ENCODE measurements at places on chromosomes 7 and 10. TPM values are rescaled to one million over a fixed set of nuclear protein-coding genes. Genes with fewer than 3 reads are reported as not detected.

MAGI2 gene
- 0.03 TPM for polyA plus RNA-seq

TRIL gene
- not detected for polyA plus RNA-seq

EPO gene
- not detected for polyA plus RNA-seq

OPN4 gene
- polyA plus RNA-seq = not detected

DNA sequence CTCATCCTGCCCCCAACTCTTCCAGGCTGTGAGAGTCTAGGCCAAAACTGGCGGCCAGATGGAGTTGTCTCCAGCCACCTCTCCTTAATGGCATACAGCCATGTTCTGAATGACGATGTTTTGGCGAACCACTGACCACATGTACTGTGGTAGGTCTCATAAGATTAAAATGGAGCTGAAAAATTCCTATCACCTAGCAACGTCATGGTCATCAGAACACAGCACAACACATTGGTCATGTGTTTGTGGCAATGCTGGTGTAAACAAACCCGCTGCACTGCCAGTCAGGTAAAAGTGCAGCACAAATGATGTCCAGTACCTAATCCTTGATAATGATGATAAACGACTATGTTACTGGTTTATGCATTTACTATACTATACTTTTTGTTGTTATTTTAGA is 290.0 kb upstream of the MKI67 start:
- H3K27me3 ChIP-seq = no peaks in the 10 kb centered on the region
- DNase-seq = no peak
- H3K27ac ChIP-seq = no peak overlapping the region
- H3K36me3 ChIP-seq = no peaks in the 10 kb centered on the region
- no peak overlapping the region for H3K4me3 ChIP-seq
- H3K4me1 ChIP-seq = no peaks in the 10 kb centered on the region

GNGT1 gene
- polyA plus RNA-seq = not detected

RAMP3 gene
- not detected for polyA plus RNA-seq

GRCh38 chr7:50727711-50728110 is 55.0 kb downstream of the GRB10 start:
- H3K27ac ChIP-seq = no peak overlapping the region
- no peaks in the 10 kb centered on the region for H3K27me3 ChIP-seq
- no peaks in the 10 kb centered on the region for H3K36me3 ChIP-seq
- no peak overlapping the region for H3K4me3 ChIP-seq
- no peak for DNase-seq

CALD1 gene
- not detected for polyA plus RNA-seq

GRCh38 chr10:70500812-70501301 is 22.3 kb downstream of the PALD1 start:
- H3K4me1 ChIP-seq = peaks cover 11% of the 10 kb centered on the region
- H3K27me3 ChIP-seq = no peaks in the 10 kb centered on the region
- no peaks in the 10 kb centered on the region for H3K36me3 ChIP-seq

ACTL6B gene
- polyA plus RNA-seq = not detected

DNA sequence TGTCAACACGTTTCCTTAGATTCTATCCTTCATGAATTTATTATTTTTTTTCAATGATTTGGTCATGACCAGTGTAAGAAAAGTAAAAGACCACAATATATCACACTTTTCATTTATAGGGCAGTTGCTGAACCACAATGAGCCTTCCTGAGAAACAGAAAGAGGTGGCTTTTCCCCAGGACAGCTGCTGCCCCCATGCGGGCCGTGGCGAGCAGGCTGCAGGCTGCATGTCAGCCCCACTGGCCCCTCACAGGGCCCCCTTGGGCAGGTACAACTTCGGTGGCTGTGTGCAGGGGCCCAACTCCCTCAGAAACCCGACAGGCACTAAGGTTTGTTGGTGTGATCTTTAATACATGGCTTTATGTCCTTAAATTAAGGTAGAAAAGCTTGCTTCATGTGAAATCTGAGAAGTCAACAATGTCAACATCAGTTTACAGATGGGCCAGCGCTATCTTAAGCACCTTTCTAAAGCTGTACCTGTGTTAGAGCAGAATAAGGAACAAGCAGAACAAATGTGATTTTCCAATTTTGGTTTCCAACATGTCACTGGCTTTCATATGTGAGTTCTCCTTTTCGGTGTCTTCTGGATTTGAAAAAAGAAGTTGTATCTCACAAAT is 10.6 kb downstream of the BEND7 start:
- no peak for DNase-seq
- no peaks in the 10 kb centered on the region for H3K4me1 ChIP-seq
- no peak overlapping the region for H3K4me3 ChIP-seq
- H3K36me3 ChIP-seq = no peaks in the 10 kb centered on the region

DNA sequence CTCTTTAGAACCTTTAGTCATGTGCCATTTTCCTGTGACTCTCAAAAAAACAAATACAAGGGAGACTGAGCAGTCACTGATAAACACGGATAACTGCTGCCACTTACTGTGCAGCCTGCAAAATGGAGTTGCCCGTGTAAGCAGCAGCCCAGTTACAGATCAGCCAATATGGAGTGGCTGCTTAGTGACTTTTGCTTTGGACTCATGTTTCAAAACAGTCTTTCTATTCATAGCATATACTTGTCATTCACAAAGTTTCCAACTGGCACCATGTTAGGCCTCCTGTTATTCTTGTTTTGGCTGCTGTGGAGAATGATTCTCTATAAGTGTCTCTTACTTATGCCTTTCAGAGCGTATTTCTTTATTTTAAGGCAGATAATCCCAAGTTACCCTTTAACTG is 3.0 kb downstream of the FAM204A start:
- no peaks in the 10 kb centered on the region for H3K27me3 ChIP-seq
- no peak overlapping the region for H3K4me3 ChIP-seq
- DNase-seq = no peak
- H3K4me1 ChIP-seq = peaks cover 21% of the 10 kb centered on the region
- peaks cover 48% of the 10 kb centered on the region for H3K36me3 ChIP-seq

- H3K27me3 ChIP-seq = no peaks in the 10 kb centered on the region
- H3K27ac ChIP-seq = no peak overlapping the region
- H3K36me3 ChIP-seq = no peaks in the 10 kb centered on the region
- no peaks in the 10 kb centered on the region for H3K4me1 ChIP-seq
Observed at GRCh38 chr10:127506094-127506493, 43.0 kb upstream of the NPS start.

DNA sequence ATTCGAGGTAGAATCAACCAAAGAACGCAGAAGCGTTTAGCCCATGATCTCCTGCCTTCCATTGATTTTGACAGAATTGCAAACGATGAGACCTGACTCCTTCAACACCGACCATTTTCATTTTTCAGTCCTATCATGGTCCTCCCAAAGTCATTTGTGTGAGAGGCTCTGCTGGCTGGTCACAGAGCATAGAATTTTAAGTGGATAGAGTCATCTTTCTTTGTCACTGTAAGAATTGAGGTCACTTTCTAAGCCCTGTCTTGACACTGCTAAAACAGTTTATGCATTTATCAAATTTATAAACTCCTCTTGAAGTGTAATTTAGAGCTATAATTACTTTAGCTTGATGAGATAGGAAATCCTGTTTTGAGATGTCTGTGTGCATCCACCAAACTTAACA is 72.0 kb downstream of the UBE3C start:
- DNase-seq = no peak
- H3K4me3 ChIP-seq = no peak overlapping the region
- peak overlapping the region; percentile 32 for H3K27ac ChIP-seq
- peaks cover 50% of the 10 kb centered on the region for H3K36me3 ChIP-seq

DNA sequence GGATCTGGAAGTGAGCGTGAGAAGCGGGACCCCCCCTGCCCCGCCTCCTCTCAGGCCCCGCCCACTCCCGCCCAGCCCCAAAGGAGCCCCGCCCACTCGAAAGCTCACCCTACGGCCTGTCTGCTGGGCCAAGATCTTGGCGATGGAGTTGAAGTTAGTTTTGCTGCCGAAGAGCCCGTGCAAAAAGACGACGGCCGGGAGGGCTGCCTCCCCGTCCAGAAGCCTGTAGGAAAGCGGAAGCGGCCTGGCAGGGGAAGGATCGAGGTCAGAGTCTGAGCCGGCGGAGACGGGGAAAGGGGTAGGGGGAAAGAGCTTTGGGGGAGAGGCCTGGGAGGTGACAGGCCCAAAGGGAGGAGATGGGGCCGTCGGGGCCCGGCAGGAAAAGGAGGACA is 386 bp downstream of the ABHD11 start:
- peaks cover 7% of the 10 kb centered on the region for H3K27me3 ChIP-seq
- peaks cover 36% of the 10 kb centered on the region for H3K4me1 ChIP-seq
- peak overlapping the region; percentile 77 for H3K27ac ChIP-seq
- DNase-seq = peak; percentile 44
- H3K4me3 ChIP-seq = peak overlapping the region; percentile 51
- H3K36me3 ChIP-seq = peaks cover 13% of the 10 kb centered on the region

DNA sequence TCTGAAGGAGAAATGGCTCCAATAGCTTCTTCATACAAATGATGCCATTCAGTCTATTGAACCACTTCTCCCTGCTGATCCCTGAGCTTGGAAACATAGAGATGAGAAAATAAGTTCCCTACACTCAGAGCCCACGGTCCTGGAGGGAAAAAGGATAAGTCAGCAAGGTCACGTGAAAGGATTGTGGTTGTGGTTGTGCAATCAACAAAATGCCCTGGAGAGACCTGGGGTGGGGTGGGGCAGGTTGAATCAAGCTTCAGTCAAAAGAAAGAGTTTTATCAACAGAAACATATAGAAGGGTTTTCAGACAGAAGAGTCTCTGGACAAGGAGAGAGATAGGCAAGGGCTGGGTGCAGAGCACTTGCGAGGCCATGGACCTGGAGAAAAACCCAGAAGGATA is 30.1 kb downstream of the C10orf90 start:
- no peaks in the 10 kb centered on the region for H3K27me3 ChIP-seq
- no peak for DNase-seq
- H3K27ac ChIP-seq = no peak overlapping the region
- H3K4me1 ChIP-seq = no peaks in the 10 kb centered on the region

RAB18 gene
- 133 TPM for polyA plus RNA-seq

HYAL4 gene
- not detected for polyA plus RNA-seq

CC2D2B gene
- 0.08 TPM for polyA plus RNA-seq

DNA sequence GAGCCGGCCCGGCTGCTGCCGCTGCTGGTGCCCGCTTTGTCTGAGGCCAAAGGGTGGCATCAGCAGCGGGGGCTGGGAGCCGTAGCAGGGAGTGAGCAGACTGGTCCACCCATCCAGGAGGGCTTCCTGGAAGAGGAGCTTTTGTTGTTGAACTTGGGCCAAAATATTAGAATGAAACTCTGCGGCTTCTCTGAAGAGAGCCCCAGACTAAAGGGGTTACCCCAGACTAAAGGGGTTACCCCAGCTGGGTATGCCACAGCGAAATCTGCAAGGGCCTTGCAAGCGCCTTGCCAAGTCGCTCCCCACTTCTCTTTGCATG is 154.7 kb upstream of the ZMIZ1 start:
- no peak overlapping the region for H3K4me3 ChIP-seq
- H3K27me3 ChIP-seq = no peaks in the 10 kb centered on the region
- no peaks in the 10 kb centered on the region for H3K4me1 ChIP-seq
- H3K36me3 ChIP-seq = no peaks in the 10 kb centered on the region

DNA sequence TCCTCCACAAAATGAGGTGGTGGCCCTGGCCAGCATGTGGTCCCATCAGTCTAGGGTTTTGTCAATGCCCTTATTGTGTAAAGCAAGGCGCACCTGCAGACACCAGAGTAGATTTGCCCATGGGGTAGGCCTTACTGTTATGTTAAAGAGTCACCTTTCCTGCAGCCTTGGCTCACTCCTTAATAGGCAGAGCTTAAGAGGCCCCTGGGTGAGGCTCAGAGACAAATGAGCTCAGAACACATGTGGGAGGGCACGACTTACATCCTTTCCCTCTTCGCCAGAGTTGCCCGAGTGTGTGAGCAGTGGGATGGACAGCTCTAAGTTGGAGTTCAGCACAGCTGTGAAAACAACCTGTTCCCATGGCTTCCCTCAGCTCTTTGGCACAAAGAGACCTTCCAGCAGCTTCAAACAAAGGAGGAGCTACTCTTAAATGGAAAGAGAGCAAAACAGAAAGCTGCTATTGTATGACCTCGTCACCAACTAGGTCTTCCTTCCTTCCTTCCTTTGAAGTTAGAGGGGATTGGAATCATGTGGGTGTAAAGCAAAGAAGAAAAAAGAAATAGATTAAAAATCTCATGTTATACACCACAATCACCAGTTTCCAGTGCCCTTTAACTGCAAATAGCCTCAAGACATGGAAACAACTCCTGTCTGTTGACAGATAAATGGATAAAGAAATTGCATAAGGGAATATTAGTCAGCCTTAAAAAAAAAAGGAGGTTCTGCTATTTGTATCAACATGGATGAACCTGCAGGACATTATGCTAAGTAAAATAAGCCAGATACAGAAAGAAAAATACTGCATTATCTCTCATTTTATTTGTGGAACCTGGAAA is 11.9 kb upstream of the XPNPEP1 start:
- H3K27ac ChIP-seq = no peak overlapping the region
- DNase-seq = no peak
- H3K4me1 ChIP-seq = peaks cover 37% of the 10 kb centered on the region
- no peak overlapping the region for H3K4me3 ChIP-seq

DNA sequence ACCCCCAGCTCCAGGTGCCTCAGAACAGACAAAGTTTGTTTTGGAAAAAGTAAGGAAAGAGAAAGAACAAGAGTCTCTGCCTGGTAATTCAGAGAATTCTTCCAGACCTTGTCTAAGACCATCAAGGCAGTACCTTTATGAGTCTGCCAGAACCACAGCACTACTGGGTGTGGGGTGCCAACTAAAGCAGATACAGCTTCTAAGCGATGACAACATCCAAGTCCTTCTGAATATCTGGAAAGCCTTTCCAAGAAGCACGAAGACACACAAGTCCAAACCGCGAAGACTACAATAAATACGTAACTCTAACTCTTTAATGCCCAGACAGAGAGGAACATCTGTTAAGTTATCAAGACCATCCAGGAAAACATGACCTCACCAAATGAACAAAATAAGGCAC is 94.3 kb downstream of the SIRT1 start:
- no peaks in the 10 kb centered on the region for H3K27me3 ChIP-seq
- no peaks in the 10 kb centered on the region for H3K4me1 ChIP-seq
- H3K36me3 ChIP-seq = peaks cover 45% of the 10 kb centered on the region
- no peak overlapping the region for H3K27ac ChIP-seq

- H3K27me3 ChIP-seq = no peaks in the 10 kb centered on the region
- no peak for DNase-seq
- no peaks in the 10 kb centered on the region for H3K36me3 ChIP-seq
- no peaks in the 10 kb centered on the region for H3K4me1 ChIP-seq
- no peak overlapping the region for H3K27ac ChIP-seq
Observed at GRCh38 chr7:12601302-12601869, 30.9 kb downstream of the SCIN start.

GRCh38 chr7:136136906-136137454 is 159.8 kb upstream of the MTPN start:
- no peak for DNase-seq
- H3K27ac ChIP-seq = no peak overlapping the region
- no peak overlapping the region for H3K4me3 ChIP-seq
- no peaks in the 10 kb centered on the region for H3K4me1 ChIP-seq

GRCh38 chr7:71627651-71628050 is 495.7 kb downstream of the GALNT17 start:
- no peaks in the 10 kb centered on the region for H3K27me3 ChIP-seq
- no peak overlapping the region for H3K4me3 ChIP-seq
- no peak overlapping the region for H3K27ac ChIP-seq
- no peaks in the 10 kb centered on the region for H3K4me1 ChIP-seq
- no peak for DNase-seq

MYO3A gene
- not detected for polyA plus RNA-seq

ZNF239 gene
- polyA plus RNA-seq = not detected
